ENCODE measurements at places on chromosomes 11 and 22.

DNA sequence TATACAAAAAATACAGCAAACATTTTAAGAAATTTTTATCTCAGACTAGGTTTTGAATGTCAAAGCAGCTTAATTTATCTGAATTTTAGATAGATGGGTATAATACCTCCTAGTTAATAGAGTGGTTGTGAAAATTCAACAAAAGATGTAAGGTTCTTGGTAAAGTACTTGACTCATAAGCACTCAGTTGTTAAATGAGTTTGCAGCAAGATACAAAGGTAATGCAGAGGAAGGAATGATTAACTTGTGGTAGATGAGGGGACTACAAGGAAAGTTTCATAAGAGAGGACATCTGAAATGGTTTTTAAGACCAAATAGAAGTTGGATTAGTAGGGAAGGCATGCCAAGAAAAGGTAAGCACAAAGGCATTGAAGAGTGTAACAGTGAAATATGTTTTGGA lies 37.4 kb downstream of the PPME1 start:
- no peak for DNase-seq

DNA sequence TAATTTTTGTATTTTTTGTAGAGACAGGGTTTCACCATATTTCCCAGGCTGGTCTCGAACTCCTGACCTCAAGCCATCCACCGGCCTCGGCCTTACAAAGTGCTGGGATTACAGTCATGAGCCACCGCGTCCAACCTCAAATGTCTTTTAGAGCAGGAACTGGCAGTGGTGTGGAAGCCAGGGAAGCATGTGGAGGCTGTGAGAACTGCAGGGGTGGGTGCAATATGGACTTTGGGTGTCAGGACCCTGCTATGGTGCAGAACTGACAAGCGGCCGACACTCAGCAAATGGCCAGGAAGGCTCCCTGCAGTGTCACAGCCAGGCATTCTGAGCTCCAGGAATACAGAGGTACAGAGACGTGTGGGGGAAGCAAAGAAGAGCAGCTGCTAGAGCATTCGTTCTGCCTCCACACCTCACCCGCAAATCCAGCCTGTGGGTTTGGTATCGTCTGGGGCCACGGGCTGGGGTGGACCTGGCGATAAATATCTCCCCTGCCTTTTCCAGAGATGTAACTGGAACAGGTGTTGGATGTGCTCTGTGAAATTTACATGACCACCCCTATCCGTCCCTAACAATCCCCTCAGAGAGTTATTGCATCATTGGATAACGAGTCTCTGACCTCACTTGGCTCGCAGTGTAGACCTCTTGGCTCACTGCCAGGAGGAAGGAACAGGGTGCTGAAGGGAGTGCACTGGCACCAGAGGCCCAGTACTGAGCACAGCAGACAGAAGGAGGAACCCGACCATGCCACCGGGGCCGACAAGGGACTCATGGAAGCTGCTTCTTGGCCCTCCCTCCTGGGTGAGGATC lies 624.7 kb upstream of the B3GAT1 start:
- no peak for DNase-seq

DNA sequence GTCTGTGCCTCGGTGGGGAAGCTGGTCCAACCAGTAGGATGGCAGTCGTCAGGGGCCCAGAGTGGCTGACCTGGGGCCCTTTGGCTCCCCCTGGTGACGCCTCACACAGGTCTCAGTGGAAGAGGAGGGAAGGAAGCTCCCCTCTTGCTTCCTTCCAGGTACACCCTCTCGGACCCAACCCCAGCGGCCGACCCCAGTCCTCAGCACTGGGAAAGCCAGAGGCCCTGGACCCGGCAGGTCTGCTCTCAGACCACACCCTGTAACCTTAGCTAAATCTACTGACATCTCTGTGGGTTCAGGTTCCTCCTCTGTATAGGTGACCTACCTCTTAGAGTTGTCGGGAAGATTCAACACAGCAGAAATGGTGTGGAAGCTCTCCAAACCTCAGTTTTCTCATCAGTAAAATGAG lies 3.4 kb upstream of the SCUBE1 start:
- DNase-seq, result peak; percentile 56

GRCh38 chr11:11129118-11129517 lies 223.9 kb downstream of the CSNK2A3 start:
- DNase-seq, result no peak

DNA sequence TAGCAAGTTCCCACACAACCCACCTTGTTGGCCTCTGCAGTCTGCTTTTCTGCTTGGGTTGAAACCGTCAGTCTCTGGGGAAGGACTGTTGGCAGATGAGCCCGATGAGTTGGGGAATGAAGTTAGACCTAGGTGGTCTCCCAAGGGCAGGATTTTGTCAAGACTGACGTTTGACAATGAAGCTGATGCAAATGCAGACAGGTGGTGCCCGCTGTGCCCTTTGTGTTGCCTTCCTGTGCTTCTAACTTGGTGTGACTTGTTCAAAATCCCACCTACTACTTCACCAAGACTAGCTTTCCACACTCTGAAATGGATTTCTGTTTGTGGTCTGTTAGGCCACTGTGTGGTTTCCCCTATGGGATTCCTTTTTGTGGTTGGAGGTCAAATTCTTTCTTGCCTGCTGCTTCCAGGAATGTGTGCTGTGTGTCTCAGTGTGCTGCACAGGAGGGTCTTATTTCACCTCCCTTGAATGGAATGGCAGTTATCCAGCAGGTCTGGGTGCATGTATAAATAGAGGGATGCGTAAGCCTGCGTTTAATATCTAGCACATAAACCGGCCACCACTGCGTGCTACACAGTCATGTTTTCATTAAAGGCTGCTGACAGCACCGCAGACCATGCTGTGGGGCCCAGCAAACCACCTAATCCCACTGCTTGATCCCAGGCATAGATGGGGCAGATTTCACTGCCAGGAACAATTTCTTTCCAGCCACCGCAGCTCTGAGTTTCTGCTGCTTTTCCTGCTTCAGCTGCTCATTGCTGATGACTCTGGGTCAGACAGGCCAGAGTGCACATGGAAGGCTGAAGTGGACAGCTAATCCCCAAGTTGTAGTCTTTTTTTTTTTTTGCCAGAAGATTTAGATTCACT lies 44.8 kb downstream of the ADAMTS8 start:
- DNase-seq, result no peak

GRCh38 chr11:2460540-2461252 lies 15.9 kb downstream of the KCNQ1 start:
- no peak for DNase-seq

DNA sequence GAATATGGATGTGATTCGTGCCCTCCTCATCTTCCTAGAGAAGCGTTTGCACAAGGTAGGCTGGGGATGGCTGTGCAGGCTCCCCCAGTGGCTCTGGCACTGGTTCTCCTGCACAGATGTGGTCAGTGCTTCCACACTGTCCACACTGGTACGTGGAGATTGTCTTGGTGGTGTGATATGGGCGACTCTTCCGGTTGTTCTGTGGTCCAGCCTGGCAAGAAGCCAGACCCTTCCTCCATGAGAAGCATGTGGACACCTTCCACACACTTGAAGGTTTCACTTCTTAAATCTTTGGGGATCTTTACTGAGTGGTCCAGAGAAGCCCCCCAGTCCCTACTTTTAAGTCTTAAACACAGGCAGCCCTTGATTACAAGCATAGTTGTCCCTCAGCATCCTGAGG lies 3.8 kb downstream of the RIC8A start:
- no peak for DNase-seq

GRCh38 chr11:61152816-61153592 lies 8.2 kb downstream of the VPS37C start:
- DNase-seq, result no peak

DNA sequence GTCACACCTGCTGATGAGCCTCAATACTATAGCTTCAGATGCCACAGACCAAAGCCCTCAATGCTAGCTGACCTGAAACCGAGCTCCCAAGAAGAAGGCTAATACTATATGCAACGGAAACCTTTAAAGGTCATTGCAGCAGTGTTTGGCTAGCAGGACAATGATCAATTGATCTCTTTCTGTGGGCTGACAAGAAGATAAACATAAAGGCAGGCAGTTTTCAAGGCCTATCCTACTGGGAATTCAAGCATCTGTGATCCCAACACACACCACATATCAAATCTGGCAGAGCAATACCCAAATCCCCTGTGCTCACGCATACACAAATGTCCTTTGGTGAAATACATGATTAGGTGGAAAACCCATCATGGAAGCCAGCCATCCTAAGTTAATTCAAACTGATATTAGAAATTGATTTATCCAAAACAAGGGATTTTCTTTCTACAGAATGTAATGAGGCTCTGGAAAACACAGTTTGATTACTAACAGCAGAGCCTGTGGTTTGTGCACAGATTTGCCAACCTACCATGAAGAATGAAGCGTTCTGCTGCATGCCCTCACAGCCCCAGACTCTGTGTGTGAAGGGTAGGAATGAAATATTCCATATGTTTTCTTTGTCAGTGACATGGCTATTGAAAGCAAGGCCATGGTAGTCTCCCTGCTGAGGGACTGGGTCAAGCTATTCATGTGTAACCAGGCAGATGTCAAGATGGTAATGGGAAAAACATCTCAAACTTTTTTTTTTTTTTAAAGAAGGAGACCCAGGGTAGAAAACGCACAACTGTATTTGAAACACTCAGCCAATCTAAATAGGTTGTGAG lies 12.2 kb downstream of the LGR4 start:
- DNase-seq, result no peak

DNA sequence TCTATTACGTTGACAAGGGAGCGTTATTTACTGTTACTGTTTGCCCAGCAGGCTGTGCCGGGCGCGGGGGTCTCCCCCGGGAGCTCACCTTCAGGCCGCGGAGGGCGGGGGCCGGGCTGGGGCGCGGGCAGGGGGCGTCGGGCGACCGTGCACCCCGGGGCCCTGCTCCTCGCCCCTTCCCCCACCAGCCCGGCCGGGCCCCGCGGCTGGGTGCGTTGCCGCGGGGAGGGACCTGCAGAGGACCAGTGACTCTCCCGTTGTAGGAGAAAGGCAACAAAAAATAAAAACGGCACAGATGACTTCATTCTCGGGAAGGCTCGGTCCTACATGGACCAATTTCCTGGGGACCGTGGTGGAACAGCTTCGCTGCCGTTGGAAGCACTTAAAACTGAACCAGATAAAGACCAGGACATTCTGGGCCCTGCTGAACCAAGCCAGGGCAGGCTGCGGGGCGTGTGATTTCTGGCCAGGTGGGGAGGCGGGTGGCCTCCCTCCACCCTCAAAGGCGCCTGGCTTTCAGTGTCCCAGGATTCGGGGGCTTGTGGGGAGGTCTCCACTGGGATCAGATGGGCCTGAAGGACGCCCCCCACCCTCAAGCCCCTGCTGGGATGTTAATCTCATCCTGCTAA lies 57.4 kb downstream of the IGLL1 start:
- DNase-seq, result no peak

DNA sequence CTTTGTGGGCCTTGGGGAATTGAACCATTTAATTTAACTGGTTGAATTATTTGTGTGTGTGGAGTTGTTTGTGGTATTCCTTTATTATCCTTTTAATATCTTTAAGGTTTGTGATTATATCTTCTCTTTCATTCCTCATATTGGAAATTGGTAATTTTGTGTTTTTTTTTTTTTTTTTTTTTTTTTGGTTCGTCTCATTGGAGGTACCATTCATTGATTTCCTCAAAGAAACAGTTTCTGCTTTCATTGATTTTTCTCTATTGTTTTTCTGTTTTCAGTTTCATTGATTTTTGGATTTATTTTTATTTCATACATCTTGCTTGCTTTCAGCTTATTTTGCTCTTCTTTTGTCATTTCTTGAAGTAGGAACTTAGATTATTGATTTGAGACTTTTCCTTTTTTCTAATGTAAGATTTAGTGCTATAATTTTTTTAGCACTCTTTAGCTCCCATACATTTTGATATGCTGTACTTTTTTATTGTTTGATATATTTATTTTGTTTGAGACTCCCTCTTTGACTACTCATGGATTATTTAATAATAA lies 31.0 kb upstream of the MAPK1 start:
- no peak for DNase-seq

All from NCI-H1694 (cell line).